ENCODE measurements at places on chromosomes 2 and 18.

GRCh38 chr2:161170958-161171932 lies 11.0 kb downstream of the TANK start:
- DNase-seq, result no peak

- DNase-seq, result no peak
Observed at GRCh38 chr2:33897741-33898140, 298.6 kb upstream of the FAM98A start.

- peak; percentile 70 for DNase-seq
Observed at GRCh38 chr2:102020596-102021170, 28.9 kb downstream of the IL1R2 start.

- no peak for DNase-seq
Observed at GRCh38 chr2:187174582-187174981, 273.5 kb downstream of the CALCRL start.

GRCh38 chr2:113980946-113981345 lies 91.1 kb downstream of the ACTR3 start:
- no peak for DNase-seq
